Stimulated activated CD8-positive, alpha-beta memory T cell treated with anti-CD3 and anti-CD28 coated beads, Interleukin-15, amount 100 ng/mL, for 4 hours (primary cell): ENCODE measurements at places on chromosomes 11 and 22.

DNA sequence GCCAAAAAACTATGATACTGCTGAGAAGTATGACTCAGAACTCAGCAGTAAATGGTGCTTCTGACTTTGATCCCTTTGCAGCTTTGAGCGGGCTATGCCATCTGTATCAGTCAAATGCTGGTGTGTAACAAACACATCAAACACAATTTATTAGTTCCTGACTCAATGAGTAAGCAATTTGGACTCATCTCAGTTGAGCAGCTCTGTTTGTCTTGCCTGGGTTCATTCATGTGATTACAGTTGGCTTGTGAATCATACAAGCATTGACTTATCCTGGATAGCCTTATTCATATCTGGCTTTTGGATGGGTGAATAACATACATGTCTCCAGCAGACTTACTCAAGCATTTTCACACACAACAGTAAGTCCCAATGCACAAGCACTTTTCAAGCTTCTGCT is 858.8 kb downstream of the METTL15 start:
- no peak for DNase-seq

GRCh38 chr22:37060801-37061610 is 9.5 kb downstream of the KCTD17 start:
- no peak for DNase-seq

DNA sequence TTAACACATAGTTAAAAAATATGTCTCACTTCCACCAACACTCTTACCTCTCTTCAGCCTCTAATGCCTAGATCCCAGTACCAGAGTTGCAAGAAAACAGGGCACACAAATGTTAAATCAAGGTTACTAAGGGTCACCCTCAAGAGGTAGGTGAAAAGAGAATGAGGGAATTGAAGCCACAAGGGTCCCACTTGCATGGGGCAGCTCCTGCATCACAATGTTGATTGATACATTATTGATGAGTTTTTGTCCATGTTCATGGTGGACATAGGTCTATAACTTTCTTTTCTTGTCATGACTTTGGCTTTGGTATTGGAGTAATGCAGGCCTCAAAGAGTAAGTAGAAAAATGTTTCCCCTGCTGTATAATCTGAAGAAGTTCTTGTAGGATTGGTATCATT is 46.0 kb upstream of the IGLL5 start:
- DNase-seq: no peak

GRCh38 chr22:37824674-37825641 is 1.8 kb downstream of the GALR3 start:
- no peak for DNase-seq

GRCh38 chr22:28795071-28795693 is 5.2 kb downstream of the XBP1 start:
- no peak for DNase-seq
